GM12891 (cell line): ENCODE measurements at places on chromosomes 6 and 20.

GRCh38 chr6:5481033-5481432, 219.7 kb downstream of the FARS2 start:
- no peak for DNase-seq

- DNase-seq, result no peak
Observed at GRCh38 chr6:109323241-109323640, 59.0 kb downstream of the CD164 start.

DNA sequence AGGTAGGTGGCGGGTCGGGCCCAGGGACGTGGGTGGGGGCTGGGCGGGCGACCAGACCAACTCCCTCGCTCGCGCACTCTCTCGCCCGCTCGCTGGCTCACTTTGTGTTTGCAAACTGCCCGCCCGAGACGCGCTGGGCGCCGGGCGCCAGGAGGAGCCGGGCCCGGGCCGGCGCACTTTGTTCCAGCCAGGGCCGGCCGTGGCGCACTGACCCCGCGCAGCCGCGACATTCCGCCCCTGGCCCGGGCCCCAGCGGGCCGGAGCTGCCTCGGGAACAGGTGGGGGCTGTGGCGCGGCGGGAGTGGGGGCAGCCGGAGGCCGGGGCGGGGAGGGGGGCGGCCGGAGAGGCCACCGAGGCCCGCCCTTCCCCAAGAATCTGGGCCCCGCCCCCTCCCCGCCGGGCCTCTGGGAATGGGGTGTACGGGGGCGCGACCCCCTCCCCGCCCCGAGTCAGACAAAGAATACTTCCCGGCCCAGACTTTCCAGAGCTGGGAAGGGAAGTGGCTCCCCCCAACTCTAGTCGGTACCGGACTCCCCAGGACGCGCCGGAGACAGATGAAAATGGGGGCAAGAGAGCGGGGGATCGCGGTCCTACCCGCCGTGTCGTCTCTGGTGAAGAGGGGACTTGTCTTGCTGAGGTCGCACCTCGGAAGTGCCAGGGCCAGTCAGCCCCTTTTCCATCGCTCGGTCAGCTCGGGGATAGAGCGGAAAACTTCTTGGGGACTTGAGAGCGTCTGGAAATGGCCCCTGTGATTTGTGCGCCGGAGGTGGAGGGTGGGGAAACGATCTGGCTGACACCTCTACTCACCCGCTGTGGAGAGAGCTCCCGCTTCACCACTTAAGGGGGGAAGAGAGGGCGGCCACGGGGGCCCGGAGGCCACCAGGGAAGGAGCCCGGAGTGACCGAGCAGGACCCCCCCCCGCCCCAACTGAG, 951 bp downstream of the FOXP4 start:
- no peak for DNase-seq

GRCh38 chr6:157282284-157282683, 41.0 kb downstream of the TMEM242 start:
- no peak for DNase-seq

GRCh38 chr6:53879608-53880007, 84.8 kb downstream of the LRRC1 start:
- no peak for DNase-seq

GRCh38 chr20:1263853-1264252, 2.2 kb upstream of the SNPH start:
- no peak for DNase-seq

DNA sequence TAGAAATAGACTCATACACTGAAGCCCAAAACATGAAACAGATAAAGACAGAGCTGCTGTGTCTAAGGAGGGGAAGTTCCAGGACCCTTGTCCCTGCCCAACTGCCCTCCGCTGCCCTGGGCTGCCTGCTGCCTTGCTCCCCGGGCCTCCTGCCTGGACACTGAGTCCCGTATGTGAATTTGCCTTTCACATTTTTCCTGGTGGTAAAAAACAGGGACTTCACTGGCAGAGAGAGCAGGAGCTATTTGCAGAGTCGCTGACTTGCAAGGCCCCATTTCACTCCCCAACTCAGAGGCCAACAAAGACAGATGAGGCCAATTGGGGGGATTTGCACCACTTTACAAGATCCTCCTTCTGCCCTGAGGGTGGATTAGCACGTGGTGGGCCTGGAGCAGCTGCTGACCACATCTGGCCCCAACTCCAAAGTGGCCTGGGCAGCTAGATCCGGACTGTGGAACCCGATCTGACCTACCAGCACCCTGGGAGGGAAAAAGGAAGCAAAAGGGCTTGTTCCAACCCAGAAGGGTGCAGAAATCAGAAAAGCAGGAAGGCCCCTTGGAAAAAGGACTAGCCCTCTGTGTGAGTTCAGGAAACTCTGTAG, 61.4 kb downstream of the NOL4L start:
- no peak for DNase-seq

GRCh38 chr6:138157986-138158638, 3.6 kb upstream of the ARFGEF3 start:
- no peak for DNase-seq

GRCh38 chr6:82381278-82381677, 17.7 kb downstream of the TPBG start:
- no peak for DNase-seq

GRCh38 chr6:163733061-163733460, 318.5 kb downstream of the QKI start:
- no peak for DNase-seq

DNA sequence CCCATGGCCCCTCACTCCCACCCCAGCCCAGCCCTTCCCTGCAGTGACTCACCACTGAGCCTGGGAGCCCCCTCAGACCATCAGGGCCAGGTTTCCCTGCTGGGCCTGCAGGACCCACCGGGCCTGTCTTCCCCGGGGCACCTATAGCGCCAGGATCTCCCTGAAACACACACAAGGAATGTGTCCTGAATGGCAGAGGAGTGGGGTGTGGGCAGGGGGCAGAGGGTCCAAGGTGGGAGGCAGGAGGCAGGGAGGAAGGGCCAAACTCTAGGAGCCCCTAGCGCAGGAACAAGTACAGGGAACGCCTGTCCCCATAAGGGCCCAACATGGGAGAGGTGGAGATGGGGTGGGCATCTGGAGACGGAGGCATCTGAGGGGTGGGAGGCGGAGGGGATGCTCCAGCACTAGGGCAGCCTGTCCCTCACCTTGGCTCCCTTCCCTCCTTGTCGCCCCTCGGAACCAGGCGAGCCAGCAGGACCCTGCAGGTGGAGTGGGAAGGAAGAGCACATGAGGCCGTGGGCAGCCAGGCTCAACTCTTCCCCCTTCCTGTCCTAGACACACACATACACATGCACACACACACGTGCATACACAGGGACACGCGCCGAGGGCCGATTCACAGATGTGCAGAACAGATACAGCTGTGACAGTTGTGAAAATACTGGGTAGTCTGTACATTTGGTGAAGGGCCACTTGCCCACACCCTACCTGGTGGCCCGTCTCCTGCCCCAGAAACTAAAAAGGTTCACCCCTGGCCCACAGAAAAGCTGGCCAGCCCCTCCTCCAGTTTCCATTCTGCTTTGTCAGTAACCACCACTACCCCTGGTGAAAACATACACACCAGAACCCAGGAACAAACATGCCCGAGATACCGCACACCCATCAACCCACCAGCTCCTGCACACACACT, 24.6 kb downstream of the COL11A2 start:
- DNase-seq, result no peak

DNA sequence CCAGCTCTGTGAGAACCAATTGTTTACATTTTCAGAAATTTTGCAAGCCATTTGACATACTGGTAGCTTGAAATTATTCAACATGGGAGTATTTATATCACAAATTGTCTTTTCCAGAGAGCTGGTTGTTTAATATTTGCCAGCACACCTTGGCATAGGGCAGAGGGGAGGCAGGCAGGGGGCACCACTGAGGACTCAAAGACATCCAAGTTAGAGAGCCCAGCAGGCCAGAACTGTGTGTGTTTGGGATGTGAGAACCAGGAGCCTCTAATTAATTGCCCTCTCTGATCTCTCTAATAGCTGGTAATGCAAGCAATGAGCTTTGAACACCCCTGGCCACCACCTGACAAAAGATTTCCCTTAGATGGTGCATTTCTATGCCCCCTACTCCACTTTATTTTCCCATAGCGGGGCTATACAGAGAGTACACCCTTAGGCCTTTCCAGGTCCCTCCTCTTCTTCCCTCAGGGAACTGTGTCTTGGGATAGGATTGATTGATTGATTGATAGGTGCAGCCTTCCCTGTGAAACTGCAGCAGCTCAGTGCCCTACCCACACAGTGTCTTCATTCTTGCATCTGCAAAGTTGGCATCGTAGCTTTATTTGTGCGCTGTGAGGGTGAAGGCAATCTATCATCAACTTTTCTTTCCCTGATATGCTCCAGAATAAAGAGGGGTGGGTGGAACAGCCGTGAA, 29.2 kb downstream of the MOCS1 start:
- no peak for DNase-seq

DNA sequence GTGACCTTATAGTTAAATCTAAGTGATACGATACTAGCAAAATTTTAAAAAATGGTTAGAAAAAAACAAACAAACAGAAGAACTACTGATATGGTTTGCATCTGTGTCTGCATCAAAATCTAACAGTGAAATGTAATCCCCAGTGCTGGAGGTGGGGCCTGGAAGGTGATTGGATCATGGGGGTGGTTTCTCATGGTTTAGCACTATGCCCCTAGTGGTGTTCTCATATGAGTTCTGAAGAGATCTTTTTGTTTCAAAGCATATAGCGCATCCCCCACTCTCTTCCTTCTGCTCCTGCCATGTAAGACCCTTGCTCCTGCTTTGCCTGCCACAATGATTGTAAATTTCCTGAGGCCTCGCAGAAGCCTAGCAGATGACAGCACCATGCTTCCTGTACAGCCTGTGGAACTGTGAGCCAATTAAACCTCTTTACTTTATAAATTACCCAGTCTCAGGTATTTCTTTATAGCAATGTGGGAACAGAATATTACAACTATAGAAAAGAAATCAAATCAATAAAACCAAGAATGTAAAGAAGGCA, 5.4 kb downstream of the FBXL4 start:
- DNase-seq, result no peak

DNA sequence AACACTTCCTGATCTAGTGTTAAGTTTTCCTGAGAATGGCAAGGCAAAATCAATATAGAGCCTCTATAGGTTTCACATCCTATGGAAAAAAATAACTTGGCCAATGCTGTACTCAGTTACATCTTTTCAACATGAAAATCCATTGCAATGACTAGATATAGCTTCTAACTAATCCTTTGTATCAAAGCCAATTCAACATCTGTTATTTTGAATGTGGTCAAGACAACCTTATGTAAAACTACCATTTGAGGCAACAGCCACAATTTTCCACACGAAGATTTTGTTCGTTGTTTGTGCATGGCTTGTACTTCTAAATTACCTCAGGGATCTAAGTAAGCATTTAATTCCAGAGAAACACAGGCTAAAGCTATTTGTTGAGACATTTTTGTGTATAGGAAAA, 637.8 kb upstream of the EYS start:
- DNase-seq, result no peak

DNA sequence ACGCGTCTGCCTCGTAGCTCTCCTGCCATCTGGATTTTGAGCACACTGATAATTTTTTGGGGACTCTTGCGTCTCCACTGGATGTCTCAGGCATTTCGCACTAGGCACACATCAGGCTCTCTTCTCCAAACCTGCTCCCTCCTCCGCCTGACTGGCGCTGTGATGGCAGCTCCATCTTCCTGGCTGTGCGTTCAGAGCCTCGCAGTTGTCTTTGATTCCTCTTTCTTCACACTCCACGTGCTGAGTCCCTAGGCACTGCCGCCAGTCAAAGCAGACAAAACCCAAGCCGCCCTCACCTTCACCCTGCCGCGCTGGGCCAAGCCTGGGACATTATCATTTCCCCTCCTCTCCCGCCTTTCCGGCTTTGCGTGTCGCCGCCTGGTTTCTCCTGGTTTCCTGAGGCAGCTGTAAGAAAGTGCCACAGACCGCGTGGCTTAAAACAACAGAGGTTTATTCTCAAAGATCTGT, 778 bp downstream of the PSMG4 start:
- DNase-seq, result no peak

DNA sequence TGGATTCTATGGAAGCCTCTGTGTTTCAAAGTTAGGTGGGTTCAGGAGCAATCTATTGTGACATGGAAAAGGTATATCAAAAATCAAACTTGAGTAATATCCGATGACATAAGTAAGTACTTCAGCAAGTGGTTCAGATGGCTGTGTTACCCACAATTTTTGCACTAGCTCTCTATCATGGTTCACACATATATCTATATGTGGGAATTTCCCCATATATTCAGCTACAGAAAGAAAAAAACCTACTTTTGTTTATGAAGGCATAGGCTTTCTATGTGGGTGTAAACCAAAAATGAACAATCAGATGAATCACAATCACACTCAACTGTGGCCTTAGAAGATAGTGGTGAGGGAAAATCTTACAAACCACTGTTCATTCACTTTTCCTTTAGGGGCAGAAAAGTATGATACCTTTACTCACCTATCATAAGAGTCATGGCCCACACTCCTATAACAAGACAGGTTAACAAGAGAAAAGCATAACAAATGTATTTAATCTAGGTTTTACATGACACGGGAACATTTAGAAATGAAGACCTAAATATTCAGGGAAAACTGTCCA, 449.6 kb upstream of the HTR1E start:
- DNase-seq, result no peak

- no peak for DNase-seq
Observed at GRCh38 chr6:105178110-105178509, 1.7 kb downstream of the POPDC3 start.

DNA sequence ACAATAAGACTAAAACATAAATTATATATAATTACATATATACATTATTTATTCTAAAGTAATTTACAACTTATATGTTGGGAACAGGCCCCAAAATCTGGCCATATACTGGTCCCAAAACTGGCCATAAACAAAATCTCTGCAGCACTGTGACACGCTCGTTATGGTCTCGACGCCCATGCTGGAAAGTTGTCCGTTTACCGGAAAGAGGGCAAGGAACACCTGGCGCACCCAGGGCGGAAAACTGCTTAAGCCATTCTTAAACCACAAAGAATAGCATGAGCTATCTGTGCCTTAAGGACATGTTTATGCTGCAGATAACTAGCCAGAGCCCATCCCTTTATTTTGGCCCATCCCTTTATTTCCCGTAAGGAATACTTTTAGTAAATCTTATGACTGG, 164.9 kb downstream of the CENPW start:
- DNase-seq, result no peak

DNA sequence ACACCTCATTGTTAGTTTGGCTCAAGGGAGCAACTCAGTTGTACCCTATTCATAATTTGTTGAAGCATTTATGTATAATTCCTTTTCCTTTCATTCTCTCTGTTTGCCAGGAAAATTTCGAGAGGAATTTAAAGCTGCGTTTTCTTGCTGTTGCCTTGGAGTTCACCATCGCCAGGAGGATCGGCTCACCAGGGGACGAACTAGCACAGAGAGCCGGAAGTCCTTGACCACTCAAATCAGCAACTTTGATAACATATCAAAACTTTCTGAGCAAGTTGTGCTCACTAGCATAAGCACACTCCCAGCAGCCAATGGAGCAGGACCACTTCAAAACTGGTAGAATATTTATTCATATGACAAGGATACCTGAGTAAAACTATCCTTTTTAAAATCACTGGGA, 45.2 kb upstream of the GFRAL start:
- no peak for DNase-seq

GRCh38 chr6:123638865-123639264, 2.1 kb upstream of the TRDN start:
- DNase-seq, result no peak
